ENCODE measurements at places on chromosomes 3 and 15. TPM values are rescaled to one million over a fixed set of nuclear protein-coding genes. Genes with fewer than 3 reads are reported as not detected.

ITPR1 gene
- 47.3 TPM for total RNA-seq

HAPLN3 gene
- 6.1 TPM for total RNA-seq

SLC35G2 gene
- 4.2 TPM for total RNA-seq

NR2F2 gene
- 22.0 TPM for total RNA-seq

DPH6 gene
- 30.0 TPM for total RNA-seq

CDHR4 gene
- total RNA-seq = not detected

GOLGA8T gene
- not detected for total RNA-seq

TERC gene
- 179 TPM for total RNA-seq

C3orf22 gene
- total RNA-seq = not detected

LYZL4 gene
- not detected for total RNA-seq

MITF gene
- total RNA-seq = 28.8 TPM

CHRNA5 gene
- 2.1 TPM for total RNA-seq

NTRK3 gene
- total RNA-seq = 14.7 TPM

APPL1 gene
- total RNA-seq = 80.2 TPM

STAC gene
- total RNA-seq = 32.6 TPM

KCNAB1 gene
- total RNA-seq = 6.3 TPM

RCCD1 gene
- 21.3 TPM for total RNA-seq

TUSC7 gene
- not detected for total RNA-seq

TNFSF10 gene
- 17.3 TPM for total RNA-seq

GPR87 gene
- 2.3 TPM for total RNA-seq

LRRC34 gene
- total RNA-seq = 4.3 TPM

SCAANT1 gene
- not detected for total RNA-seq

IL5RA gene
- 0.31 TPM for total RNA-seq

STOML1 gene
- total RNA-seq = 22.3 TPM

TGFBR2 gene
- total RNA-seq = 98.7 TPM

ALS2CL gene
- total RNA-seq = 39.8 TPM

PDZRN3 gene
- total RNA-seq = 35.6 TPM

GOLGA8Q gene
- total RNA-seq = 1.2 TPM

ROPN1 gene
- not detected for total RNA-seq

TEX55 gene
- total RNA-seq = not detected

LMCD1 gene
- 321 TPM for total RNA-seq

CCR8 gene
- 1.1 TPM for total RNA-seq

CFAP100 gene
- not detected for total RNA-seq

PLA1A gene
- total RNA-seq = 0.31 TPM

TAGLN3 gene
- 1.6 TPM for total RNA-seq

ASB14 gene
- 3.4 TPM for total RNA-seq

TMEM42 gene
- 9.7 TPM for total RNA-seq

WDR93 gene
- not detected for total RNA-seq

FAM227B gene
- 8.2 TPM for total RNA-seq

TRIM71 gene
- 0.31 TPM for total RNA-seq

GXYLT2 gene
- total RNA-seq = 47.7 TPM

PSTPIP1 gene
- total RNA-seq = 5.3 TPM

TGM4 gene
- not detected for total RNA-seq

GPR176 gene
- total RNA-seq = 4.1 TPM

TRH gene
- 0.62 TPM for total RNA-seq

GASK1A gene
- total RNA-seq = 11.2 TPM

All from tongue (tissue), 3 donors.